ENCODE measurements at places on chromosomes 7 and 10.

GRCh38 chr7:1895664-1896515 is 225.8 kb downstream of the ELFN1 start:
- no peak for DNase-seq

DNA sequence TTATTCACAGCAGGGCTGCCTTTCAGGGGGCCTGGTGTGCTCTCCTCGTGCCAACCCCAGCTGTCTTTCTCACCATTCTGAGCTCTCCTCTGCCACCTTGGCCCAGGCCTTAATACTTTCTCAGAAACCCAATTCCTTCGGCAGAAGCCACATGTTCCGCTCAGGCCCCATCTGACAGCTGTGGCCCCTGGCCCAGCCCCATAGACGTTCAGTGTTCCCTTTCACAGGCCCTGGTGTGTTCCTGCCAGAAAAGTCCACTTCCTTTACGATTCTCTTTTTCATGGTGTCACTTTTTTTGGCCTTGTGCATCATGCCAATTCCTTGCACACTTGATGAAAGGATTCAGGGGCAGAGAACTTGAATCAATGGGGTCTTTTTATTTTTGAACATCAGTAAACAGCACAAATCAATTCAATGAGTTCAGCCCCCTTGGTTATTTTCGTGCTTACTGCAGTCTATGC is 15.9 kb upstream of the GPNMB start:
- no peak for DNase-seq

GRCh38 chr7:74010407-74010806 is 17.6 kb upstream of the ELN start:
- DNase-seq, result no peak

DNA sequence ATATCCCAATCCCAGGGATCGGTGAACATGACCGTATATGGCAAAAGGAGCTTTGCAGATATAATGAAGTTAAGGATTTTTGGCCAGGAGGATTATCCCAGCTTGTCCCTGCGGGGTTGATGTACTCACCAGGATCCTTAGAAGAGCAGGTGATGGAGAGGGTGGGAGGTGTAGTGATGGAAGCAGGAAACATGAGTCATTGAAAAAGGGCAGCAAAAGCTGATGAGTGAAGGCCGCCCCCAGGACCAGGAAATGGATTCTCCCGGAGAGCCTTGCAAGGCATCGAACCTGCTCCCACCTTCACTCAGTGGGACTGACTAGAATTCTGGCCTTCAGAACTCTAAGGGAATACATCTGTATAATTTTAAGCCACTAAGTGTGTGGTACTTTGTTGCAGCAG is 5.2 kb upstream of the NUPR2 start:
- no peak for DNase-seq

DNA sequence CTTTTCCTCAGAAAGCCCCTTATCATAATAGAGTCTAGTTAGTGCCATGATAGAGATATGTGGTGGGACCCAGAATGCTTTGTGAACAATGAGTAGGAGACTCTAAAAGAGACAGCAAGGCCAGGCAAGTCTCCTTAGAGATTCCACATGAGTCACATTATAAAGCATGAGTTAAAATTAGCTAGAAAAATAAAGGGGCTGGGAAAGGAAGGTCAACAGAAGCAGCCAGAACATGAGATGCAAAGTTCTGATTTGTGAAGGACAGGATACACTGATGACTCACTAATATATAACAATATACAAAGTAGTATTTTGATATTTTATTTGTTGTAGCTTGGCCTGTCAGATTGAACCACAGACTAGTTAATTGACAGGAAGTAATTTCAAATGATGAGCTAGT is 25.3 kb upstream of the SNX13 start:
- no peak for DNase-seq

DNA sequence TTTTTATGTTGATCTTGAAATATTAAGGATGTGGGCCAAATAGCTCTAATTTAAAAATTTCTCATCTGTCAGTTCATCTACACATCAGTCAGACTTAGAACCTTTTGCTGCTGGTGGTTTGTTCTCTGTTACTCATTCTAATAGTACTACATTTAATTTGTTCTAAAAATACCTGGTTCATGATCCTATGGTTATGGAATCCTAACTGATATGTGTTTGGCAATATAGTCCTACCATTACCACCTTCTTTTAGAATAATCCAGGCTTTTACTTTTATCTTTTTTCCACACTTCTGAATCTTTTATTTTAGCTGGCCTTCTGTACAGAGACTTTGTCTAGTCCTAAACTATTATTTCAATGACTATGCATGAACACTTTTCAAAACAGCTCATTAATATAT is 116.9 kb downstream of the SVOPL start:
- DNase-seq, result no peak

DNA sequence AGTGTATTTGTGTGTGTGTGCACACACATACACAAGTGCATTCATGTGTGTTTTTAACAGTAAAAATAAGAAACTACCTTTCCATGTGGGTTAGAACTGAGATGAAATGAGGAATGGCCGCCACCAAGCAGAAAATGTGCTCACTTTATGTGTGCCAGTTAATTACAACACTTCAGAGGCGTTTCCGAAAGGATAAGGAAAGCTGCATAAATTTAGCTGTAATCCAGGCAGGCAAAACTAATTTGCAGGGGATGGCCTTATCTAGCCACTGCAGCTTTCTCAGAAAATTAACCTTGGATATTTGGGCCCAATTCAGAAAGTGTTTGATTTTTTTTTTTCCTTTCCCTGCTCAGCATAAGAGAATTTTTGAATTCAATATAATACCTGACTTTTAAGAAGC is 328.8 kb upstream of the PHF14 start:
- no peak for DNase-seq

DNA sequence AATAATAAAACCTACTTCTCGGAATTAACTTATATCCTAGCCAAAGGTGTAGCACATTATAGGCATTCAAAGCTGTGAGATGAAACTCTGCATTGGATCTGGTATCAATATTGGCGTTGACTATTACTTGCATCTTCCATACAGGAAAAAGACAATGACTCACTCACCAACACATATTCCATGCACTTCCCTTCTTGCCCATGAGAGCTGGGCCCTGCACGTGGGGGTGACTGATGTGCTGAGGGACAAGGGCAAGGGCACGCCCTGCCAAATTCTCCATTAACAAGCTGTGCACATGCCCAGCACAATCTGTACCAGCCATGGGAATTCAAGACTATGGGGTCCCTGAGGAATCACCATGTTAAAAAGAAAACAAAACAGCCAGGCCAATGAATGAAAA is 188.1 kb upstream of the PDE1C start:
- no peak for DNase-seq

DNA sequence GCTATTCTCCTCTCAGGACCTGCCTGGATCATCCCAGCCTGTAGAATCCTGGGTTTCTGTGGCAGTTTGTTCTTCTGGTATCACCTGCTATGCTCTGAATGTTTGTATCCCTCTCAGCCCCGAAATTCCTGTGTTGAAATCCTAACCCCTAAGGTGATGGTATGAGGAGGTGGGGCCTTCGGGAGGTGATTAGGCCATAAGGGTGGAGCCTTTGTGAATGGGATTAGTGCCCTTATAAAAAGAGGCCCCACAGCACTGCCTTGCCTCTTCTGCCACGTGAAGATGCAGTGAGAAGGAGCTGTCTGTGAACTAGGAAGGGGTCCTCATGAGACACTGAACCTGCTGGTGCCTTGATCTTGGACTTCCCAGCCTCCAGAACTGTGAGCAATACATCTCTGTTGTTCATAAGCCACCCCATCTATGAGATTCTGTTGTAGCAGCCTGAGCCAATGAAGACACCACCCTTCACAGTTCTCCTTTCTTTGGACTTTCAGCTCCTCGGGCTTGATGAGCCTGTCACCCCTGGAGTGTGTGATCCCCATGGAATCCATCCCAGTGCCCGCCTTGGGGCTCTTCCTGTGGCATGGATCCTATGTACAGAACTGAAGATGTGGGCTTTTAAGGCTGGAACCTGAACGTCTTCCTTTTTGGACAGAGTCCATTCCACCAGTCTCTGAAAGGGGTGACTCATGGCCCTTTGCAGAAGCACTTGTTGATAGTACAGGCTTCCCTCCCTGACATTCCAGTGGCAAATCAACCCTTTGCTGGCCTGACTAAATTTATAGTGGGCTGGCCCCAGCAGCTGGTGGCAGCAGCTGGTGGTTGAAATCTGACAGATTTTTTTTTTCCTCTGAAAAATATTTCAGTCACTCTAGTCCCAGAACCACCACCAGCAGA is 138.0 kb downstream of the TACC2 start:
- DNase-seq, result no peak

DNA sequence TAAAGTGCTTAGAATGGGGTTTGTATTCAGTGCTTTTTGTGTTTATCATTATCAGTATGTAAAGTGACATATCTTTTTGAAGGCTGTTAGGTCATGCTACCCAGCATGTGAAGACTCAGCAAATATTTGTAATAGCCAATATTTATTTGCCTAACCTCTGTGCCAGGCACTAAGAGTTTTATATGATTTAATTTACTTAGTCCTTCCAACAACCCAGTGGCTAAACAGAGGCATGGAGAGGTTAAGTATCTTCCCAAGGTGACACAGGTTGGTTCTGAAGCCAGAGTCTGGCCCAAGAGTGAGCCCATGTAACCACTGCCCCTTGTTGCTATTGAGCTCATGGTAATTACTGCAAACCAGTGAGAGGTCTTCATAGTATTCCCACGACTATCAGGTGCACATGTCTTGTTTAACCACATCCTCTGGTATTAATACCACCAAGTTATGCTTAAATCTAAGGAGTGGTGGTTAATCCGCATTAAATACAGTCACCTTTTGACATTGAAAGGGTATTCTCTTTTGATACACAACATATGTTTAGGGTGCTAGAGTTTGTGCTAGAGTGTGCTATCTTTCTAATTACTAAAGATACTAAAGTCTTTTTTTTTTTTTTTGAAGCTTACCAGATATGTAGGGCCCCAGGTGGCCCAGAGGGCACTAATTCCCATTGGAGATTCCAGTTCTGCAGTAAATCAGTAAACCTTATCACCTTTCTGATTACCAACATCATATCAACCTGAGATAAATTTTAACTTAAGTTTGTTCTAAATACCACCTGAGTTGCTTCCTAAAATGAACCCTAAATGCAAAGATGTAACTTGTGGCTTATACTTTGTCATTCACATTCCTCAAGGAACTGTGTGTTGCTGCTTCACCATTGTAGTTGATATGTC is 2.9 kb downstream of the ADD3 start:
- no peak for DNase-seq

- no peak for DNase-seq
Measured at GRCh38 chr10:97080051-97080776, 105.5 kb downstream of the SLIT1 start.

DNA sequence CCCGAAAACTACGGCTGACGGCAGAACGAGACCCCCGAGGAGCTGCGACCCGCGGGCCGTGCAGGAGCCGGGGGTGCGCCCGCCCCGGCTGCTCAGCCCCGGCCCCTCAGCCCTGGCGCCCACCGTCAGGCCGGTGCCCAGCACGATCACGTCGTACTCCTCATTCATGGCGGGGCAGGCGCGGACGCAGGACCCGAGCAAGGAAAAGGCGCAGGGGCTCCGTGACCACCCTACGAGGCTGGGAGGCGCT is 218 bp downstream of the GDI2 start:
- DNase-seq, result no peak

- DNase-seq, result peak; percentile 32
Measured at GRCh38 chr7:50560865-50561351, 4.3 kb downstream of the DDC start.

DNA sequence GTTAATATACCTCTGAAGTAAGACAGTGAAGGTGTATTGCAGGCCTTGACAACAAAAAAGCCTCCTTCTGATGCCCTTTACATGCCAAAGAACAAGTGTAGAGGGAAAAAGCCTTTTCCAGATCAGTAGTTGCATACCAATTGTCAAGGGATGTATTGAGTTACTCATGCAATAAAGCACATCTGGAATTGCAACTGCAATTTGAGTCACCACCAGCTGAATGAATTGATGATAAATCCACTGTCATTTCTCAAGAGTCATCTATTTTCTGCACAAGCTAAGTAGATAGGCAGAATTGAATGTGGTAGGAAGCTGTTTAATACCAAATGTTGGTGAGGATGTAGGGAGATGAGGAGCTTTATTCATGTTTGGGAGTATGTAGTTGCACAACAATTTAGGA is 325.9 kb upstream of the SMIM30 start:
- DNase-seq, result no peak

GRCh38 chr7:127252778-127253280 is at the start of gene GRM8:
Gene GRM8, minus strand, starts transcription at chr7:127252941.
- peak; percentile 80 for DNase-seq

DNA sequence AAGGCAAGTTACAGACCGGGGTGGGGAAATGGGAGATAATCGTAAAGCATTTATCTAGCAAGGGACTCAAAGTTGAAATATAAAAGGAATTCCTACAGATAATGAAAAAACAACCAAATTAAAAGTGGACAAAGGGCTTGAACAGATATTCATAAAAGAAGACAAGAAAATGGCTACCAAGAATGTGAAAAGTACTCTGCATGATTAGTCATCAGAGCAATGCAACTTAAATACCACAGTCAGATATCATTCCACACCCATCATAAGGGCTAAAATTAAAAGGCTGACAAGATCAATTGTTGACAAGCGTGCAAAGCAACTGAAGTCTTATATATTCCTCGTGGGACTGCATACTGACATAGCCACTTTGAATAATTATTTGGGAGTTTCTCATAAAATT is 124.6 kb upstream of the RSU1 start:
- no peak for DNase-seq

GRCh38 chr10:51567271-51567670 is 132.1 kb downstream of the CSTF2T start:
- no peak for DNase-seq

DNA sequence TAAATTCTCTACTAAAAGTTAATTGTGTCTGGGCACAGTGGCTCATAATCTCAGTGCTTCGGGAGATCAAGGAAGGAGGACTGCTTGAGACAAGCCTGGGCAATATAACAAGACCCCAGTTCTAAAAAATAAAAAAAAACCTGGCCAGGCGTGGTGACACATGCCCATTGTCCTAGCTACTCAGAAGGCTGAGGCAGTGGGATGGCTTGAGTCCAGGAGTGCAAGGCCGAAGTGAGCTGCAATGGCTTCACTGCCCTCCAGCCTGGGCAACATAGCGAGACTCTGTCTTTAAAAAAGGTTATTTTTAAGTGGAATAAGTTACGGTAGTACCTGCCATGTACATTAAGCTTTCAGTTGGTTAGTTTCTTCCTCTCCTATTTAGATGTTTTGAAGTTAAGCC is 28.9 kb downstream of the CDK14 start:
- no peak for DNase-seq

GRCh38 chr7:66837661-66838060 is 83.4 kb upstream of the TMEM248 start:
- no peak for DNase-seq

- DNase-seq, result no peak
Measured at GRCh38 chr10:127356360-127356759, 160.0 kb upstream of the INSYN2A start.

DNA sequence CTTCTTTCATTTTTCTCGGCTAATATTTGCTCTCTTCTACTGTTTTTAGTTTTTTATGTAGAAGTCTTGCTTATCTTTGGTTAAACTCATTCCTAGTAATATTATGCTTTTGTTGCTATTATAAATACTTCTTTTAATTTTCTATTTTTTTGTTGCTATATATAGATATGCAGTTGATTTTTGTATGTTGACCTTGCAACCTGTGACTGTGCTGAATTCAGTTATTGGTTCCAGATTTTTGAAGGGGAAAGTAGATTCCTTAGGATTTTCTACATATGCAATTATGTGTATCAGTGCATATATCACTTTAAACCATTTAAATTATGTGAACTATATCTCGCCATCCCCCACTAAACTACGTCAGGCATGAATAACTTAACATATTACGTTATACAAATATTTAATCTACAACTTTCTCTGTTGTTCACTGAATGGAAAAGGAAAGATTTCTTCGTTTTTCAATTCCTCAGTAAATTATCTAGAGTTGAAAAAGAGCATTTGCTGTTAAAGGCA is 71.5 kb downstream of the IDE start:
- no peak for DNase-seq

- DNase-seq, result no peak
Measured at GRCh38 chr7:435630-436366, 83.8 kb downstream of the PDGFA start.

All from WTC11 (cell line).